ENCODE measurements at places on chromosomes 16 and 17. TPM values are rescaled to one million over a fixed set of nuclear protein-coding genes. Genes with fewer than 3 reads are reported as not detected.

DNA sequence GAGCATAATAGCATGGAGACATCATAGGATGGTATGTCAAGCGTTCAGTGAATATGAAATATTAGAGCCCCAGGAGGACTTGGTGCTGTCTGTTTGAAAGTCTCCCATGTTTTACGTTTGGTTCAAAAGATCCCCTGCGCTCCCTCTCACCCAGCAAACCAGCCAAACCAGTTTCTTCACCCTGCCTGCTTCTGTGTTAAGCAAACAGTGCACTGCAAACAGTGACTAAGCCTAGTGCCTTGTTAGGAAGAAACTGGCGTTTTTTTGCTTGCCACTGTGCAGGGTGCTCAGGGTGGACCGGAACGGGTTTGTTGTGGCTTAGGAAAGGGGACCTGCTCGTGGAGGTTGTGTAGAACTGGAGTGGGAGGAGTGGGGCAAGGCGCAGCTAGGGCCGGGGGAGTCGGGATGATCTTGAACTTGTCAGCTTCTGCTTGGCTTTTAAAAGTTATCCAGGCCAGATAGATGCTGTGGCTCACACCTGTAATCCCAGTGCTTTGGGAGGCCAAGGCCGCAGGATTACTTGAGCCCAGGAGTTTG is 7.7 kb downstream of the CDH1 start:
- no peak for DNase-seq

The PDK2 gene
- 156 TPM for total RNA-seq

DNA sequence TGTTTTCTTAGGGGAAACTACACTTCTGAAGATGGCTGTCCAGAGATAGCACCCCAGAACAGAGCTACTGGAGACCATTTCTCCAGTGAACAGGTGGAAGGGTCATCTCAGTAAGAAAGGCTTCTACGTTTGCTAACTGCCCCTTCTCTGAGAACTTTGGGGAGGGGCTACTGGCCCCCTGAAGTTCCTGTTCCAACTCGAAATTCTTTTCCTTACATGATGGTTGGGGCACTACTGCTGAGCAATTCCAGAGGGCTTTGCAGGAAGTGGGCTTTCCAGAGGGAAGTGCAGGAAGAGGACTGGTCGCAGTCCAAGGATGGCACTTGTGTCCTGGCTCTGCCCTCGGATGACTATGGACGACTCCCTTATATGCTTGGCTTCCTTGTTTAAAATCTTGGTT is 31.2 kb downstream of the TOM1L2 start:
- no peak for DNase-seq

GRCh38 chr16:50747207-50747956 is 5.5 kb downstream of the CYLD start:
- DNase-seq, result no peak
